ENCODE measurements at places on chromosomes 16 and 17.
A peak's percentile ranks its signal among the peaks of the same experiment; 100 is the strongest.

DNA sequence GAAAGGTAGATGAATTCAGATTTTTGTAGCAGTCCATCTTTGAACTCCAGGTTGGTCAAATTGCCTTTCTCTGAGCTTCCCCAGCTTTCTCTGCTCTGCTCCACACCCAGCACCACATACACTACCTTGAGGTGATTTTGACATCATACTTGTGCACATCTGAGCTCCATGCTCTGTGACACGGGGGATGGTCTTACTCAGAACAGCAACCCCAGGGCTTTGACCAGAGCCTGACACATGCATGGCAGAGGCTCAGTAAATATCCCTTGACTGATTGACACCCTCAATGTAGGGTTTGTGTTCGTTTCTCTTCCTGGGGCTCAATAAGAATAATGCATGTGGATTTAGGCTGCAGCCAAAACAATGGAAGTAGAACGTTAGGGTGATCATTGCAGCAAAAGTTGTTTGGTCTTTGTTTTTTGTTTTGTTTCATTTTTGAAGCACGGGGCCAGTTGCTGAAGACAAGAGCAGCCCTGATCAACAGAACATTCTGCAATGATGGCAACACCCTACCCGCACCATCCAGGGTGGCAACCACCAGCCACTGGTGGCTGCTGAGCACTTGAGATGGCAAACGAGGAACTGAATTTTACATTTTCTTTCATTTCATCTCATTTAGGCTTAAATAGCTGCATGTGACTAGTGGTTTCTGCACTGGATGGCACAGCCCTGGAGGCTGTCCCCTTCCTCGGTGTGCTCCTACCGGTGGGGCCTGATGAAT, 224.8 kb upstream of the TNRC6C start:
- DNase-seq = no peak

DNA sequence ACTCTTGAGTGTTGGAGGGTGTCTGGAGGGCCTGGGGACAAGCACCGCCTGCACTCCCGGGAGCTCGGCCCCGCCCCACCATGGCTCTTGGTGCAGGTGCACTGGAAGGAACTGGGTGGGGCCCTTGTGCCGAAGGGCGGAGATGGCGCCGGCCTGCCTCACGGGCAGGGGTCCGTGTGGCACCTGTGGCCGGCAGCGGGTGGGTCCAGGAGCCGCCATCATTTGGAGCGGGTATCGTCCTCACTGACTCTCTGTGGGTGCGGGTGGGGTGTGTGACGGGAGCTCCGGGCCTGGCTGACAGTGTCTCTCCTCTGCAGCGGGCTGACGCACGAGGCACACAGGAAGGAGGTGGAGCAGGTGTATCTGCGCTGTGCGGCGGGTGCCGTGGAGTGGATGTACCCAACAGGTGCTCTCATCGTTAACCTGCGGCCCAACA, 5.2 kb downstream of the METRNL start:
- no peak for DNase-seq

DNA sequence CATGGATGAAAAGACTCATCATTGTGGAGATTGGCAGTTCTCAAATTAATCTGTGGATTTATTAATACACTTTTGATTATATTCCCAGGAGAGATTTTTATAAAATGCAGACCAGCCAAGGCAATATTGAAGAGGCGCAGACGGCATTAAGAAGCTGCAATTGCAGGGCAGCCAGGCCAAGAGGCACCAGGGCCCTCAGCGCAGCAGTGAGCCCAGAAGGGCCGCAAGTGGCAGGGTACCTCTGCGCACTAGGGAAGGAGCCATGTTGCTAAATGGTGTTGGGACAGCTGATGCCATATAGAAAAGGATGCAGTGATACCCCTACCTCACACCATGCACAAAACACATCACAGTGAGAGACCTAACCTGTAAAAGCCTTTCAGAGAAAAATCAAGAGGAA, 36.6 kb upstream of the CHMP6 start:
- DNase-seq = no peak

DNA sequence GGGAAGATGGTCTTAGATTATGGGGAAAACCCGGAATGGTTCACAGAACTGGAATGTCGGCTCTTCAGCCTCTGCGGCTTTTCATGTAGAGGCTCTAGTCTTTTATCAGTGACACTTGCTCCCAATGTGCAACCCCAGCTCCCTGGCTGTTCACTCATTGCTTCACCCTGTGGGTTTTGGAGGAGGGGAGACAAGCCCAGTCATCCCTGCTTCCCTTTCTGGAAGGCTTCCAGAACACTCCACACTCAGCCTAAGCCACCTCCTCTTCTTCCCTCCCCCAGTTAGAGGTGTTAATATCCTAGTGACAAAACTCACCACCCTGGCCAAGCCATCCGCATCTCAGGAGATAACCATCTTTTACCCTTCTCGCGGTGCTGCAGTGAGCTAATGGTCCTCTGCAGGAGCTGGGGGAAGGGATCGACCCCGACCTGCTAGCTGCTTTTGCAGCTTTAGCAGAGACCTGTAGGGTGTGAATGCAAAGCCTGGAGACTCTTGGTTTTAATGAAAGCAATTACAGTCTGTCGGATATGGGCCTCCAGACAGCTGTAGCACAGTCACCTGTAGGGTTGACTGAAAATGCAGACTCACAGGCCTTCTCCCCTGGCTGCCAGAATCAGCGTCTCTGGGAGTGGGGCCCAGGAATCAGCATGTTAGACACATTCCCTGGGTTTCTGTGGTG, 24.3 kb upstream of the LASP1NB start:
- peak; percentile 99 for DNase-seq

- DNase-seq = no peak
Measured at GRCh38 chr17:73595479-73595878, 48.8 kb downstream of the SDK2 start.

GRCh38 chr17:79944821-79945391, 90.8 kb downstream of the TBC1D16 start:
- no peak for DNase-seq

DNA sequence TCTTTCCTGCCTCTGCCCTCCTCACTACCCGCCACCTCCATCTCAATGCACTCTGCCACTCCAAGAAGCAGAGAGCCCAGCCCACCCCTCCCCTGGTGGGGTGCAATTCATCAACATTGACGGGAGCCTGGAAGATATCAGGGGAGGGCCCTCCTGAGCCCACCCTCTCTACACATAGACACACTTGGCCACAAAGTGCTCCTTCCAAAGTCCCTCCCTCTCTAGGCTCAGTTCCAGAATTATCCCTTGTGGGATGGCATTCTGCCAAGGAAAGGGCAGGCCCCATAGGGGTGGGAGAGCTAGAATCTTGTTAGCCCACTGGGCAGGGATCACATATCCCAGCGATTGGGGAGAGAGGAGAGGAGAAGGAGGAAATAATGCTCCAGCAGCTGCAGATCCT, 66.2 kb downstream of the TMEM132E start:
- DNase-seq = peak; percentile 7

- peak; percentile 85 for DNase-seq
Measured at GRCh38 chr17:67993153-67993997, 2.9 kb downstream of the C17orf58 start.

GRCh38 chr17:16986391-16986790, 14.5 kb upstream of the TNFRSF13B start:
- peak; percentile 72 for DNase-seq

DNA sequence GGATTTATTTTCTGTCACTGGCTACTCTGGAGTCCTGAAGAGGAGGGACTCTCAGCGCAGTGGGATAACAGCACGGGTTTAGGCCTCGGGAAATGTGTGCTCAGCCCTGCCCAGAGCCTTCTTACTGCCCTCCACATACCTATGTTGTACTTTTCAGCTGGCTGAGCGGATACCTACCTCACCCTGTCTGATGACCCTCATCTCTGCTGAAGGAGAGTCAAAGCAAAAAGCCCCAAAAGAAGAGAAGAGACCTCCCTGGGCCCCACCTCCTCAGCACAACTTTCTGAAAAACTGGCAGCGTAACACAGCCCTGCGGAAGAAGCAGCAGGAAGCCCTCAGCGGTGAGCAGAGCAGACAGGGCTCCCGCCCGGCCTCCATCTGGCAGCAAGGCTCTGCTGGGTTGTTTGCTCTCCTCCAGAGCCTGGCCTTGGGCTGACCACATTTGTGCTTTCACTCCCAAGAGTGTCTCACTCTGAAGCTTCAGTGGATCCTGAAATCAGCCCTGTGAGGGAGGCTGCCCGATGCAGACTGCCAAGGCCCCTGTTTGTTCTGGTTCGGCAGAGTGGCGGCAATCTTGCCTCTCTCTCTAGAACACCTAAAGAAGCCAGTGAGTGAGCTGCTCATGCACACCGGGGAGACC, 10.3 kb downstream of the MYCBPAP start:
- no peak for DNase-seq

- DNase-seq = peak; percentile 64
Measured at GRCh38 chr17:69525920-69526841, 111.7 kb downstream of the MAP2K6 start.

GRCh38 chr17:52147431-52147830, 11.1 kb downstream of the CA10 start:
- no peak for DNase-seq

All from fibroblast of skin of right quadriceps (primary cell).